ENCODE measurements at places on chromosomes 7 and 10. TPM values are rescaled to one million over a fixed set of nuclear protein-coding genes. Genes with fewer than 3 reads are reported as not detected.

GRCh38 chr7:37109843-37110242, 338.8 kb downstream of the ELMO1 start:
- DNase-seq = no peak

- DNase-seq = peak; percentile 5
Observed at GRCh38 chr10:18822156-18822555, 162.9 kb downstream of the ARL5B start.

- no peak for DNase-seq
Observed at GRCh38 chr10:116961406-116962251, 43.4 kb downstream of the SHTN1 start.

Gene STEAP4
- polyA plus RNA-seq = 7.9 TPM

Gene A1CF
- polyA plus RNA-seq = 0.02 TPM

Gene PRSS1
- 4.5 TPM for polyA plus RNA-seq

Gene PON3
- 5.5 TPM for polyA plus RNA-seq

GRCh38 chr10:72126184-72126871, 38.0 kb upstream of the SPOCK2 start:
- DNase-seq = no peak

DNA sequence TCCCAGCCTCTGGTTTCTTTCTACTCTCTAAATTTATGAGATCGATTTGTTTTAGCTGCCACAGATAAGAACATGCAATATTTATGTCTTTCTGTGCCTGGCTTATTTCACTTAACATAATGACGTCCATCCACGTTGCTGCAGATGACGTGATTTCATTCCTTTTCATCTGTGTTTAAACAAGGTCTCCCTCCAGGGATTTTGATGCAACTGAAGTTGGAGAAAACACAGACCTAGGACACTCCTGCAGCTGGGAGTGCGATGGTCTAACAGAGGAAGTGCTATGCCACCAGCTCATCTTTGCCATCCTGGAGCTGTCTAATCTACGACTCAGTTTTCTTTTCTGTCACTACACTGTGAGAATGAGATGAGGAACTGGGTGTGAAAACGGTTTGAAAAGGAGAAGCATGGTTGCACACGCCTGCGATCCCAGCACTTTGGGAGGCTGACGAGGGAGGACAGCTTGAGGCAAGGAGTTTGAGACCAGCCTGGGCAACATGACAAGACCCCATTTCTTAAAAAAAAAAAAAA, 1.5 kb upstream of the KCTD7 start:
- DNase-seq = peak; percentile 6

Gene SLC26A5
- 0.07 TPM for polyA plus RNA-seq

DNA sequence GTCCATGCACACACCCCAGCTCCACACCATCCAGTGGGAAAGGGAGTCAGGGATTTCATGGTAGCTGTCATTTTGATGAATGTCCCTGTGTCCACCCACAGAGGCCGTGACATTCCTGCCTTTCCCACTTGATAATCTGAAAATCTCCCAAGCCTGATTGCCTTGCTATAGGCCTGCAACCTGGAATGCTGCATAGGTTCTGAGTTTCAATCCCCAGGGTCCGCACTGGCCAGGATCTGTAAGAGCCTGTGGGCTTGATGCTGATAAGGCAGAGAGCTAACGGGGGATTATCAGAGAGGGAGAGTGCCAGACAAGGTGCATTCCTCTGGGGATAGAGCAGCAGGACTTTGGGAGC, 57.5 kb downstream of the RBM20 start:
- no peak for DNase-seq

Gene SMARCD3
- 9.6 TPM for polyA plus RNA-seq

- no peak for DNase-seq
Observed at GRCh38 chr7:19284136-19284535, 138.9 kb upstream of the FERD3L start.

DNA sequence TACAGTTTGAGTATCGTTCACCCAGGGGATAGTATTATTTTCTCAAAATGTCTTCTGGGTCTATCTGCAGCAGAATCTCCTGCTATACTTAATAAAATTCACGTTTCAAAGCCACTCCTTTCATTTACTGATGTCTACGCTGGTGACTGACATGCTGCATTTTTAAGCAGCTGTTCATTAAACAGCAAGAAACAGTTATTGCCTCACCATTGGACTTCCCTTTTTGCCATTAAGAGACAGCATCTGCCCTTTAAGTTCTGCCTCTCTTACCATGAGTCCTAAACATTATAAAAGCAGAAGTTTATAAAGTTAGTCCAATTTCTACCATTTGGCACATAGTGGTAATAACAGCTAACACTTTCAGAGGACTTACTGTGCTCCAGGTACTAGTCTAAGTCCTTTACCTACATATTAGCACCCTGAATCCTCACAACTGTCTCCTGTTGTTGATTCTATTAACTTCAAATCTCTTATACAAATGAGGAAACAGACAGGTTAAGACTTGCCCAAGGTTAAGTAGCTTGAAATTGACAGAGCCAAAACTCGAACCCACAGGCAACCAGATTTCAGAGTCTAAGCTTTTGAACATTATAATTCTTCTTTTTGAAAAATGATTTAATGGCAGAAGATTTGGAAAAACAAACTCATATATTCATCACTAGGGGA, 169.5 kb downstream of the SNX13 start:
- no peak for DNase-seq

DNA sequence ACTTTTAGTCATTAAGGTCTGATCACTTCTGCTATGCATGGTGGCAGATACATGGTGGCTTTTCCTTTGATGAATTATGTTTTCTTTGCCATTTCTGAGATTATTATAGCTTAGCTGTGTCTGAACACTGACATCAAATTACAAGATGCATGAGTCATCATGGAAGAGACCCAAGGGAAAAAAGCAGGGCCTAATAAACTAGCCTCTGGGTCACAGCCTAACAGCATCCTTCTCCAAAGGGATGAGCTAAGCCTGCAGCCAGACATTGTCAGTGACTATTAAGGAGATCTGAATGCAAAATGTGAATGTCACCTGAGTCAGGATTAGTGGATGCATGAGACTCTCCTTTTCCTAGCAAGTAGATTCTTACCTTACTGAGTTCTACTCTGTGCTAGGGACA, 19.1 kb upstream of the OGDHL start:
- DNase-seq = no peak

DNA sequence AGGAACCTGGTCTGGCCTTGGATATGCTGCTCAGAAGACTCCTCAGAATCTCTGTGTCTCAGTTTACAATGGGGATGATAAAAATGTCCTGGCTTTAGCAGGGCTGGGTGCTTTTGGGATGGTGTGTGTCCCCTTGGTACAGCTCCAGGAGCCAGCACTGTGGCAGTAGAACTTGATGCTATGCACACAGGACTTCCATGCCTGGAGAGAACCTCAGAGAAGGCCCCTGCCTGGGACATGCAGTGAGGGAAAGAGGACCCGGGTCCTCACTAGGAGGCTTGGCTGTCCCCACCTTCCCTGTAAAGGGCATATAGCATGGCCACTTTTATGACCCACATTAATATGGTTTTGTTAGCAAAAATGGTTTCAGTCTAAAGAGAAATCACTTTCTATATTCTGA, 100.5 kb downstream of the GLRX3 start:
- no peak for DNase-seq

DNA sequence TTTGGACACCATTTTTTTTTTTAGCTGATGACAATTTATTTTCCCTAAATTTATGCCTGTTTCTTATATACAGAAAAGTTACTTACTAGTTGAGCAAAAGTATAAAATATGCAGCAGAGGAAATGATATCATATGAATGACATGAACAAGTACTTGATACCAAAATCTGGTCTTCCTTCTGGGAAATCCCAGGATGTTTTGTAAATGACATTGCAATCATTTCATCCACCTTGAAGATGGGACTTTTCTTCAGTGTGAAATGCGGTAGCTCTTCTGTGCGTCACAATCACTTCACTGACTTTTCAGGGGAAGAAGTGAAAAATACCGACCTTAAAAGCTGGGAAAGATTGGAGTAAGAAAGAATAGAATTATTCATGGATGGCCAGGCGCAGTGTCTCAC, 23.8 kb downstream of the C1QL3 start:
- DNase-seq = no peak

DNA sequence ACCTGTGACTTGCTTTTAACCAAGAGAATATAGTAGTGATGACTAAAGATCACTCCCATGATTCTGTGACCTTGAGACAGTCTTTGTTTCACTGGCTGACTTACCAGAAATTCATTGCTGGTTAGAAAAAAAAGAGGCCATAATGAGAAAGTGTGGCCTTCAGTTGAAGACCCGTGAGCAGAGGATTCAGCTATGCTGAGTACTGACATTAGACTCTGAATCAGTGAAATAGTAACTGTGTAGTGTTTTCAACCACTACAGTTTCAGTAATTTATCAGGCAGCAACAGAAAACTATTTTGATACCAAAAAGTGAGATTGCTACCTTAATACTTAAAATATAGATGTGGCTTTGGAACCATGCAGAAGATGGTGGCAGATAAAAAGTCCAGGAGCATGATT, 298.0 kb upstream of the KCND2 start:
- DNase-seq = no peak

GRCh38 chr7:159042581-159043101, 102.0 kb downstream of the VIPR2 start:
- DNase-seq = no peak

Gene ANKRD61
- 0.21 TPM for polyA plus RNA-seq

DNA sequence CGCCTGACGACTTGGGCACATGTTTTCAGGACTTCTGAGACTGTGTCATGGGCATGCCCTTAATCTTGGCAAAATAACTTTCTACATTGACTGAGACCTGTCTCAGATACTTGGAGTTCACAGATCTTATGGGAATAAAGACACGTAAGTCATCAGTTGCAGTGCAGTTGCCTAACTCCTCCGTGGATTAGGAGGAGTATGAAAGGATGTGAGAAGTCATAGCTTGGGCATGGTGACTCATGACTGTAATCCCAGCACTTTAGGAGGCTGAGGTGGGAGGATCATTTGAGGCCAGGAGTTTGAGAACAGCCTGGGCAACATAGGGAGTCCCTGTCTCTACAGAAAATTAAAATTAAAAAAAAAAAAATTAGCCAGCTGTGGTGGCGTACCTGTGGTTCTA, 49.6 kb downstream of the EXOC6 start:
- DNase-seq = no peak

Gene ADAM22
- 0.96 TPM for polyA plus RNA-seq

DNA sequence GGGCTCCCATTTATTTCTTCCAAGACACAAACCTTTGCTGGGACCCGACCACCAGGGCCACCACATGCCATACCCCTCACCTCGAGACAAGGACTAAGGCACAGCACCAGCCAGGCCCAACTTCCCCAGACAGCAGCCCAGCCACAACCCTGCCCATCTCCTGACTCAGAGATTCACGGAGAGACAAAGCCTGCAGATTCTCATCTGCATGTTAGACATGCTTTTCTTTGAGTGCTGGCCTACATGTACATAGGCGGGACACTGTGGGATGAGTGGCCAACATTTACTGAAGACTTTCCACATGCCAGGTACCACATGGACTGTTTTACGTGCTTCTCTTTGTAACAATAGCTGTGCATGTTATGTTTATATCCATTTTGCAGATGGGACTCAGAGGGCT, 221.3 kb upstream of the ZMIZ1 start:
- no peak for DNase-seq

DNA sequence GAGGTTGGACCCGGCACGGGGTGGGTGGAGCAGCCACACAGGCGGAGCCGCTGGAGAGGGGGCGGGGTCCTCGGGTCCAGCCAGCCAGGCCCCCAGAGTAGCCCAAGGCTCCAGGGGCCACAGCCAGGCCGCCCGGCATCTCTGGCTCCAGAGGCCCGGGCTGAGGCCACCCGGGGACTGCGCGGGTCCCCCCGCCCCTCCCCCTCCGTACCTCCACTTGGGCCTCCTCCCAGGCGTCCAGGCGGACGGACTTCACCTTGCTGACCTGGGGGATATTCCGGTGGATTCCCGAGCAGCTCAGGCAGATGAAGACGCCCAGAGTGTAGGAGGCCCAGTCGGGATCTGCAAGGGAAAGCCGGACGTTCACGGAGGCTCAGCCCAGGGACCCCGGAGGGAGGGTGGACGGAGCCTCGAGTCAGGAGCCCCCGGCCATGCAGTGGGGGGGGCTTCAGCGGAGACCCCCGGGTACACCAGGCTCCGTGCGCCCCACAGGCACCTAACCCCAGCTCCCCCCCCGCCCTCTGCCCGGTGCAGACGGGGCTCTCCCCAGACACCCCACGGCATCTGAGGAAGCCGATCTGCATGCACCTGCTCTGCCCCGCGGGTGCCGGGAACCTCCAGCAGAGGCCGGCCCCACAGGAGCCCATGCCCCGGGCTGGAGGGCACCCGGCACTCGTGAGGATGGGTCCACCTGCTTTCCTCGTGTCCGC, 19.2 kb downstream of the ADAP1 start:
- no peak for DNase-seq

- DNase-seq = no peak
Observed at GRCh38 chr10:123537188-123537961, 128.8 kb upstream of the GPR26 start.

- DNase-seq = peak; percentile 0
Observed at GRCh38 chr7:90841759-90842429, 245.8 kb downstream of the CDK14 start.

Gene ZNF735
- not detected for polyA plus RNA-seq

Gene SPOCK2
- polyA plus RNA-seq = 163 TPM

- DNase-seq = peak; percentile 97
Observed at GRCh38 chr10:113961182-113962031, 82.3 kb upstream of the ADRB1 start.

DNA sequence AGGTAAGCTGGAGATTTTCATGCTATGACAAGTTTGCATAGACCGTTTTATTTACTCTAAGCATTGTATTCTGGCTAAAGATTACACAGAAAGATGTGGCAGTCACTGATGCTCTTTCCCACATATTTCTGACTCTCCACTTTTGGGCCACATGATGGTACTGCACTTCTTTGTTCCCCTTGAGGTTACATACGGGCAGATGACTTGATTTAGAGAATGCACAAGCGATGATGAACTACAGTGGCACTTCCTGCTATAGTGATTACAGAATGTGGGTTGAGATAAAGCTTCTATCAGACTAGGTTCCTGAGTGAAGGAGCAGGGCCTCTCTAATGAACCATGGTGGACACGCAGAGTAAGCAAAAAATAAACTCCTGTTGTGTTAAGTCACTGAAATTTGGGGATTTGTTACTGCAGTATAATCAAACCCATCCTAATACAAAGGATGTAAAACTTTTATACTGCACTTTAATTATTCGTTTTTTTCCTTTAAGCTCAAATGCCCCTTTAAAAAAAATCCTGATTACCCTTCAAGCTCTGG, 177.9 kb downstream of the TAX1BP1 start:
- DNase-seq = no peak

GRCh38 chr7:80359476-80359875, 152.4 kb downstream of the GNAT3 start:
- DNase-seq = no peak

- no peak for DNase-seq
Observed at GRCh38 chr7:102426268-102427018, 6.9 kb upstream of the ORAI2 start.

- DNase-seq = no peak
Observed at GRCh38 chr7:90661290-90662151, 65.4 kb downstream of the CDK14 start.

Data from thymus (tissue), 14 donors.